ENCODE measurements at places on chromosomes 13 and 19. TPM values are rescaled to one million over a fixed set of nuclear protein-coding genes. Genes with fewer than 3 reads are reported as not detected.

STOML3 gene
- not detected for total RNA-seq

NMRK2 gene
- total RNA-seq: not detected

ZNF440 gene
- total RNA-seq: 7.7 TPM

URAD gene
- not detected for total RNA-seq

ZNF415 gene
- 9.5 TPM for total RNA-seq

THSD1 gene
- 8.8 TPM for total RNA-seq

RINL gene
- 1.6 TPM for total RNA-seq

COL5A3 gene
- total RNA-seq: 138 TPM

FAM124A gene
- total RNA-seq: 1.4 TPM

ZNF554 gene
- total RNA-seq: 4.5 TPM

SPTBN4 gene
- 1.2 TPM for total RNA-seq

RHPN2 gene
- total RNA-seq: 4.3 TPM

NCAN gene
- not detected for total RNA-seq

KRTDAP gene
- total RNA-seq: not detected
